NCI-H2081 (cell line): ENCODE measurements at places on chromosomes 16 and 17.

GRCh38 chr17:58492238-58493121, 4.3 kb upstream of the HSF5 start:
- no peak for DNase-seq

- no peak for DNase-seq
Measured at GRCh38 chr16:7124242-7124641, 208.4 kb upstream of the RBFOX1 start.

GRCh38 chr17:66847704-66848103, 12.8 kb downstream of the CACNG5 start:
- no peak for DNase-seq

GRCh38 chr17:40561871-40562611, 3.2 kb downstream of the CCR7 start:
- no peak for DNase-seq

DNA sequence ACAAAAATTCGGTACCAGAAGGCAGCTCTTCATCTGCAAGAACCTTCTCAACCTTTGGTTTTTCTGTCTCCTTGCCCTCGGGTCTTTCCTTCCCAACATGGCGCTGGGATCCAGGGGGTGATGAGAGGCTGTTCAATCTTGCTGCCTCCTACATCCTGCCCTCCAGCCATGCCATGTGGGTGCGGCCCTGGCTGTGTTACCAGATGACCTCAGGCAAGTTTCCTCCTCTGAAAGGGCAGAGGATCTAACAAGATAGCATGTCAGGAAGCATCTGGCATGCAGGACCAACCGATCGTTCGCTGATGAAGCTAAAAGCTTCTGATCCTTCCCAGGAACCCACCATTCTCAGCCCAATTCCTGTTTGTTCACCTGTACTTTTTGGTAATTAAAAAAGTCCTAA, 36.8 kb upstream of the BCAR1 start:
- no peak for DNase-seq

- peak; percentile 7 for DNase-seq
Measured at GRCh38 chr16:8866118-8866883, 2.5 kb downstream of the CARHSP1 start.

- DNase-seq, result no peak
Measured at GRCh38 chr16:84054271-84054670, 11.7 kb upstream of the SLC38A8 start.

GRCh38 chr16:79571065-79571902, 29.3 kb downstream of the MAF start:
- no peak for DNase-seq

GRCh38 chr17:2935632-2936031, 127.8 kb downstream of the OR1D5 start:
- no peak for DNase-seq

GRCh38 chr16:49414671-49415070, 41.1 kb downstream of the C16orf78 start:
- no peak for DNase-seq
